ENCODE measurements at places on chromosomes 4 and X.

- no peak for DNase-seq
Observed at GRCh38 chrX:30822068-30822681, 66.9 kb downstream of the TAB3 start.

- DNase-seq = no peak
Observed at GRCh38 chr4:106208481-106209460, 107.2 kb downstream of the TBCK start.

GRCh38 chr4:145881576-145881975 lies 57.0 kb downstream of the ZNF827 start:
- DNase-seq = no peak

- DNase-seq = no peak
Observed at GRCh38 chr4:84862064-84862463, 104.4 kb downstream of the WDFY3 start.

GRCh38 chrX:39941332-39941920 lies 156.3 kb downstream of the BCOR start:
- DNase-seq = no peak

- DNase-seq = no peak
Observed at GRCh38 chrX:111123125-111123524, 27.1 kb downstream of the PAK3 start.

DNA sequence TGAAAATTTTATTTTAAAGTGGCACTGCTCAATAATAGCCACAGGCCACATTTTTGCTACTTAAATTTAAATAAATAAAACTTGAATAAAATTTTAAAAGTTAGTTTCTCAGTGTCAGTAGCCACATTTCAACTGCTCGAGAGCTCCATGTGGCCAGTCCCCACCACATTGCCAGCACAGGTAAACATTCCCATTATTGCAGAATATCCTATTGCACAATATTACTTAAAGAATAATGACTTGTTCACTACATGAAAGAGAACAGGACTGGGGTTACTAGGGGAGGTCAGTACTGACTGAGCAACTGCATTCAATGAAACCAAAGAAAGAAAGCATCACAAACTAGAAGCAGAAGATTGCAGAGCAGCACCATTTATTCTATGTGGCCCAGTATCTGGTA lies 2201.6 kb upstream of the TENM3 start:
- no peak for DNase-seq

GRCh38 chr4:17195461-17196275 lies 297.2 kb upstream of the LDB2 start:
- no peak for DNase-seq

DNA sequence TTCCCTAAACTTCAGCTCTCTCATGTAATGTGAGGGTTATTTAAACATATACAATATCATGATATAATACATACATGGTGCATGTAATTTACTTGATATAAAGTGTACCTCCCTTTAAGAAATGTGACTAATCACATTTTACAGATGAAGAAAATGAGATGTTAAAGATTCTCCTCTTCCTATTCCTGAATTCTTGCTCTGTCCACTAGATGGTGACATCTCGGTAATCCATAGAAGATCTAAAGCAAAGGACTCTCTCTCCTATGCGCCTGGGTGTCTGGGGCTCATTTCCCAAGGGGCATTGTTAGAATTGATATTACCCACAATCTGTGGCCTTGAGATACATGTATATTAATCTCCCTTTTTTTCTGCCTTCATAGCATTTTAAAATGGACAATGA lies 804.9 kb downstream of the RAB28 start:
- DNase-seq = no peak

DNA sequence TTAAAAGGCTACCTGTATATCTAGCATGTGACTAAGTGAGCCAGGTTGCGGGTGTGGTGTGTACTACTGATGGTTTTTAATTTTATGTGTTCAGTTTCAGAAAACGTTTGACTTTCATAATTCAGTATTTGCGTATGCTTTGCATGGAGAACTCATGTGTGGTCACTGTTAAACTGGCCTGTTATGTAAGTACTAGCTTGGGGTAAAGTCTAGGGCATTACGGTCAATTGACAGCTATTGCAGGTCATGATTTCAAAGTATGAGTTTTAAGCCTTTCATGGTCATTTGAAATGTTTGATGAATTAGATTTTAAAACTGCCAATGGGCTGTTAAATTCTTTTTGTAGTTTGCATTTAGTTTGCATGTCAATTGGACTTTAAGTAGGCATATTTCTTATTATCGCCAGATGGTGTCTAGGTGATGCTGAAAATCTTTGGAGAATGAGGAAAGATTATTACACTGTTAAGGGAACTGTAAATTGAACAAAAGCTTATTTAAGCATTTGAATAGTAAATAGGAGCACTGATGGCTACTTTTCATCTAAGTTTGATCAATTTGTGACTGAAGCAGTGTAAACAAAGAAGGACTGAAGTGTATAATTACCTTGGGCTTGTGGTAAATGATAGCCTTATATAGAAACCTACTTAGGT lies 563.4 kb downstream of the DACH2 start:
- no peak for DNase-seq

GRCh38 chr4:25834411-25835107 lies 28.2 kb downstream of the SEL1L3 start:
- no peak for DNase-seq

GRCh38 chrX:103831342-103831802 lies 685 bp downstream of the RAB9B start:
- peak; percentile 19 for DNase-seq

GRCh38 chrX:151815398-151815797 lies 80.9 kb downstream of the CNGA2 start:
- DNase-seq = no peak

DNA sequence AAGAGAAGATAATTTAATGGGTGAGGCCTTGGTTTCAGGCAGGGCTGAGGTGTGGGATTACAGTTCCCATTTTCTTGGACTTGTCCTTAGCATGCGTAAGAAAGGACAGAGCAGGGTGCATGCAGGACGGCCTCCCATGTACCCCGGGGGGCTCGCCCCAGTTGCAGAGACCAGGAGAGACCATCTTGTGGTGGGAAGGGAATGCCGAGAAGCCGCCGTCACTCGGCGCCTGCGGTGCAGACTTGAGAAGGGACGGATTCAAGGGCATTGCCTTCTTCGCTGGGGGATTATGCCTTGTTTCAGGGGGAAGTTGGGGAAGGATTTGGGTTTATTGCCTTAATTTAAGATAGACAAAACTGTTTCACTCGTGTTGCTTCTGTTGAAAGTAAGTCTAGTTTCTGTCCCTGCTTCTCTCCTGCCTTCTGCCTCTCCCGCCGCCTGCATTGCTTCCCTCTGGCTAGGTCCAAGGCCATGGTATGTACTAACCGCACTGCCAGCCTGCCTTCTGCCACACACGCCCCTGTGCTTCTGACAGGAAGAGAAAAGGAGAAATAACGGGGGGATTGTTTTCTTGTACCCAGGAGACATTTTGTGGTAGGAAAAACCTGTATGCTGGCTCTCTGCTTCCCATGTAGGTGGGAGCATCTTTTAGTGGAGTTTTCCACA lies 175.9 kb downstream of the DCLK2 start:
- DNase-seq = no peak

DNA sequence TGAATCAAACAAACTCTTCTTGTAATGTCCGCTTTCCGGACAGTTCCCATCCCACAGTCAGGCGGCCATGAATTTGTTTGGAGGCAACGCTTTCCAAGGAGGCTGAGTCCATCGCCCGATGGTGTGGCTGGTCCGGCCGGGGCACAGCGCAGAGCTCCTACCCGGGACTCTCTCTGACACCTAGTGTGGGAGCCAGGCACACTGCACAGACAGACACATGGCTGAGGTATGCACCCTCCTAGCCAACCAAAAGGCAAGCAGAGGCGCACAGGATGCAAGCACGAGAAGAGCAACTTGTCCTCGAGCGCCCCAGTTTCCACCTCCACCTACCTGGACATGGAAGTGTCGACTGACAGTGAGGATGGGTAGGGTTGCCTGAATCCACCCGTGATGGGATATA lies 87.5 kb downstream of the LEF1 start:
- no peak for DNase-seq

GRCh38 chr4:141275834-141276233 lies 55.1 kb downstream of the ZNF330 start:
- no peak for DNase-seq
